ENCODE measurements at places on chromosomes 7 and 10.

GRCh38 chr10:95397747-95398146 lies 106.9 kb upstream of the PDLIM1 start:
- no peak for DNase-seq

DNA sequence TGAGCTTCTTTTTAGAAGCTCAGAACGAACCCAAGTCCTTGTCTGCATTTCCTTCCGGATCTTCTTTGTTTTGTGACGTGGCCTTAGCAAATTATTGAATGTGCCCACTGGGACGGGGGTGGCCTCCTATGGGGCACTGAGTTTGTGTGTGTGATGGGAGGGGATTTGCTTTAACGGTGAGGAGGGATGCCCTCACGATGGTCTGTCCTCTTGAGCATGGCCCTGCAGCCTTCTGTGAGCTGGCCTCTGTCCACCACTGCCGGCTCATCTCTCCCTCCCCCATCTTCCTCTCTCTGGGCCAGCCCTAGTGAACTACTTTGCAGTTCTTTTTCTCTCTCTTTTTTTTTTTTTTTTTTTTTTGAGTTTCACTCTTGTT lies 62.9 kb upstream of the MKRN1 start:
- DNase-seq = no peak

GRCh38 chr7:104035351-104035750 lies 45.9 kb upstream of the RELN start:
- DNase-seq = no peak

DNA sequence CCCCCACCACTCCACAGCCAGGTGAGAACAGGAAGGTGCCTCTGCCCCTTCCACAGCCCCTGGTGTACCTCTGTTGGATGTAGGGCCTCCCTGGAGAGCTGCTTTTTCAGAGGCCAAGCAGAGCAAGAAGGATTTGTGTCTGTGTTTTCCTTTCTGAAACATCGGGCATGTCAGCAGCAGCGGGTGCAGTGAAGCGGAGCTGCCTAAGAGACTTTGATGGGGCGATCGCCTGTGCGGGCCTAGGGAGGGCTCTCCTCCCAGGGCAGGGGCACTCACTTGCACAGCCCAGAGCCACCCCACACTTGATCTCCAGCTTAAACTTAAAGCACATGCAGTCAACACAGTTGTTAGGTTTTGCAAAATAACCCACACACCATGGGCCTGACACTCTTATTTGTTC lies 324.7 kb downstream of the ACTR3B start:
- DNase-seq = no peak

DNA sequence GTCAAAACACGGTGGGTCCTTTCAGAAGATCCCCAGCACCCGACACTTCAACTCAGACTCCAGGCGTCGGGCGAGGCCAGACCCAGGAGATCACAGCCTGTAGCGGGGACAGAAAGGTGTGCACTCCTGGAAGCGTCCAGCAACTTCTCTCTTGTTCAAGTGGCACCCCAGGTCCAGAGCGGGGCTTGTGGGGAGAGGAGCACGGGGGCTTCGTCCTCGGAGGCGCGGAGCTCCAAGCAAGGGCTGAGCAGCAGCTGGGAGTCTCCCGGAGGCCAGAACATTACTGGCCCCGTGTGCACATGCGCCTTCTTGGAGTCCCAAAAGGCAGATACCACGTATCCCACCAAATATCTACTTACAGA lies 54.9 kb downstream of the ZRANB1 start:
- DNase-seq = no peak

DNA sequence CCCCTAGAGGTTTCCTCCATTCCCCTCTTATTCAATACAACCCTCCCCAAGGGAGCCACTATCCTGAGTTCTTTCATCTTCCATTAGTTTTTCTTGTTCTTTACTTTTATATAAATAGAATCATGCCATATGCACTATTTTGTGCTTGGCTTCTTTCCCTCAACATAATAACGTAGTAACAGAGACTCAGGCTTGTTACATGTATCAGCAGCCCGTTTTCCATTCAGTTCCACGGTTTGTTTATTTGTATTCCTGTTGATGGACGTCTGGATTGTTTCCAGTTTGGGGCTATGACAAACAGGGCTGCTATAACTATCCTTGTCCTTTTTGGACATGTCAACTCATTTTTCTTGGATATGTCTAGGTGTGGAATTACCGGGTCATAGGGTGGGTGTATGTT lies 264.4 kb upstream of the MKI67 start:
- DNase-seq = no peak

DNA sequence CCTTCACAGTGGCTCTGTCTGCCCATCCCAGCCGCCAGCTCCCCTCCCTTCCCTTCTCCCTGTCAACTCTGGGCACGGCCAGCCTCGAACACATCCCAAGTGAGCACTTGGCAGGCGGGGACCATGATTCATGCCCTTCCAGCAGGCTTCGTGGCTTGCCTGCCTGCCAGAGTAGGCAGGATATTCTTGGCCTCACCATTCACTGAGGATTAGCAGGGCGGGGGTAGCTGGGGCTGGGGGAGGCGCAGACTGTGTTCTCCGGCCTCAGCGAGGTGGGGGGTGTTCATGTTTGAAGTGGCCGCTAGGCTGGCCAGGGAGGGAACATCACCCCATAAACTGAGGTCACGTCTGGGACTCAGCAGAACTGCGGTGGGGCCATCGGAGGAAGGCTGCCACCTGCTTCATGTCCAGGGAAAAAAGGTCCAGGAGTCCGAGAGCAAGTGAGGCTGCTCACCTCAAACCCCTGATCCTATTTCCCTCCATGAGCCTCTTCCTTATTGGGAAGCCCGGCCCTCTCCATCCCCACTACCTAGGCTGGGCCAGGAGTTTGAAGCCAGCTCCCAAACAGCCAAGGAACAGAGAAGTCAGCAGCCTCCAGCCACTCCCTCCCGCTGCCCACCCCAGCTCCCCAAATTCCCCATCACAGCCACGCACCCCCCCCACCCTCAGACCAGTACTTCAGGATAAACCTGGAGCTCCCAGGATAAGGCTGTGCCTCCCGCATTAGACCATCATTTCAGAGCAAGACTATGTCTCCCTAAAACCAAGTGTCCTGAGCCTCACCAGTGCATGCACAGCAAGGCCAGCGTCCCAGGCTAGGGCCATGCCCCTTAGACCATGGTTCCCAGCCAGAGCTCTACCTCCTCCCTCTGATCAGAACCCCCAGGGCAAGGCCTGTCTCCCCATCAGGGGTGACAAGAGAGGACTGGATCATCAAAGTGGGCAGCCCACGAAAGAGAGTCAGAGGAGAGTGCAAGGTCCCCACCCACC lies 42.8 kb upstream of the RABGEF1 start:
- no peak for DNase-seq

GRCh38 chr7:13987395-13987794 lies 2.1 kb downstream of the ETV1 start:
- no peak for DNase-seq

DNA sequence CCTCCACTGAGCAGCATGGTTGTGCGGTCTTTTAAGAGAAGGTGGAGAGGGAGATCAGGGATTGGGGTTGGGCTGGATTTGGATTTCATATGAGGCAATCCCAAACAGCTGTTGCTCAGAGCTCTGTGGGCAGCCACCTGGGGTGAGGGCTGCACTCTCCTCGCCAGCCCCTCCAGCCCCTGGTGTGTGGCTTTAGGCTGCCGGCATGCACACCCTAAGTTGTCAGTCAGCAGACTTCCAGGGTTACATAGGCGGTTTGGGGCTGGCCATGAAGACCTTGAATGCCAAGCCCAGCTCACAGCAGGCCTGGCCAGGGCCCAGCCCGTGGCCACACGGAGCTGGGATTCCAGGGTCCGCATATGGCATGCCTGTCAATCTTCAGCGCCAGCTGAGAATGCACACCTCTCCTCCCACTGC lies 54.8 kb downstream of the ZMIZ1 start:
- DNase-seq = no peak

DNA sequence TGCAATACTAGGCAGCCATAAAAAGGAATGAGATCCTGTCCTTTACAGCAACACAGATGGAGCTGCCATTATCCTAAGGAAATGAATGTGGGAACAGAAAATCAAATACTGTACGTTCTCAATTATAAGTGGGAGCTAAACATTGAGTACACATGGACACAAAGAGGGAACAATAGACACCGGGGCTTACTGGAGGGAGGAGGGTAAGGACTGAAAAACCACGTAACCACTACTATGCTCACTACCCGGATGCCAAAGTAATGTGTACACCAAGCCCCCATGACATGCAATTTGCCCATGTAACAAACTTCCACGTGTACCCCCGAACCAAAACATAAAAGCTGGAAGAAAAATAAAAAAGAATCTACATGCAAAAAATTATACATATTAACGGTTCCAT lies 587.0 kb downstream of the PARD3 start:
- no peak for DNase-seq

DNA sequence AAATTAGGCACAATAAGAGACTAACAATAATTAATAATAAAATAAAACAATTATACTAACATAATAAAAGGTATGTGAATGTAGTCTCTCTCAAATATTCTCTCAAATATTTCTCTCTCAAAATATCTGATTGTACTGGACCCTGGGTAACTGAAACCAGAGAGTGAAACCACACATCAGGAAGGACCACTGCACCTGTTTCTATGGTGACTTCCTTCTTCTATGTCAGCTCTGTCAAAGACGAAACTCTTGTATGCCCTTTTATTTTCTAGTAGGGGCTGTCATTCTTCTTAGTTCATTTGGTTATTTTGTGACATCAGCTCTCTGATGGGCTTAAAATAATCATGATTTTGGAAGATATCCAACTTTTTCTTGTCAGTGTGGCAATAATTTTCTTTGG lies 428.0 kb upstream of the TPK1 start:
- no peak for DNase-seq

DNA sequence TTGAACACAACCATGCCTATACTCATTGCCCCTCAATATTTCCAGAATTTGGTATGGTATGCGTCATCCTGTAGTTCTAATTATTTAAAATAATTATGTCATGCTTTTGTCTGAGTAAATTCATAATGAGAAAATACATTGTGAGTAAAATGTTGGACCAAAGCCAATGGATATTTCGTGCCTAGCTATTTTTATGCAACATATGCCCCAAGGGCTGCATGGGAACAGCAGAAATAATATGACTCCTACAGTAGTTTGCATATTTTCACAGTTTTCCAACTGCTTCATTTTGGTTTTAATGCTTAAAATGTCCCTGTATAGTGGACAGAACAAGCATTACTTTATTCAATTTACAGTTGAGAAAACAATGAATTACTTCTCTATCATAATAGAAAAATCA lies 1115.6 kb upstream of the GHITM start:
- no peak for DNase-seq

DNA sequence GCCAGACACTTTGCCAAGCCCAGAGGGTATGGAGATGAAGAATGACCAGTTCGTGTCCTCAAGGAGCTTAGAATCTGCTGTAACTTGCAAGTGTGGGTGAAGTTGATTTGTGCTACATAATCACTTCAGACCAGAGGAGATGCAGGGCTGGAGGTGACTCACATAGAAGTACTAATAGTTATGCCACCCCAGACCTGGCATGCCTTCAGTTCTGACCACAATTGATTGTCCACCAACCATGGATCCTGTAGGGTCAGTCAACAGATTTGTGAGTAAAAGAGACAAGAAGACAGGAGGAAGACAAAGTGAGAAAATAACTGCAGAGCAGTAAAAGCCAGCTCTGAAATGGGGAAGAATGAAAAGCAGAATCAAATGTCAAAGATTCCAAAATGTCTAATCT lies 51.2 kb upstream of the BMPER start:
- no peak for DNase-seq

GRCh38 chr10:125816548-125816947 lies 6.5 kb downstream of the UROS start:
- DNase-seq = no peak

GRCh38 chr10:51654918-51655317 lies 44.5 kb downstream of the CSTF2T start:
- DNase-seq = no peak

DNA sequence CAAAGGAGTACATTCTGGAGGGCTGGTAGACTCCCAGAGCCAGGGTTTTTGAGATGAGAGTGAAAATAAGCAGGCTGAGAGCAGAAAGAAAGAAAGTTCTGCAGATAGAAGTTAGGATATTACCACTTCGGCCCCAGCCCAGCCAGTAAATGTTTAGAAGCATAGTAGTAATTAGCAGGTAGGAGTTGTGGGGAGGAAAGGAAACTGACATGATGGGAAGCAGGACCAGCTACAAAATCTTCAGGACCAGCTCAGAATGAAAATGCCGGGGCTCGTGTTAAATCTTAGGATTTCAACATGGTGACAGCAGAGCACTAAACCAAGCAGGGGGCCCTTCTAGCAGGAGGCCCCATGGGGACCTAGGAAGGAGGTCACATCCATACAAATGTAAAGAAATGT lies 28.7 kb downstream of the PRSS2 start:
- no peak for DNase-seq

- no peak for DNase-seq
Measured at GRCh38 chr7:19663816-19664462, 44.9 kb downstream of the POLR1F start.

GRCh38 chr10:49279015-49279880 lies 19.7 kb upstream of the C10orf71 start:
- DNase-seq = no peak

- DNase-seq = no peak
Measured at GRCh38 chr10:16995867-16996529, 133.6 kb downstream of the CUBN start.

DNA sequence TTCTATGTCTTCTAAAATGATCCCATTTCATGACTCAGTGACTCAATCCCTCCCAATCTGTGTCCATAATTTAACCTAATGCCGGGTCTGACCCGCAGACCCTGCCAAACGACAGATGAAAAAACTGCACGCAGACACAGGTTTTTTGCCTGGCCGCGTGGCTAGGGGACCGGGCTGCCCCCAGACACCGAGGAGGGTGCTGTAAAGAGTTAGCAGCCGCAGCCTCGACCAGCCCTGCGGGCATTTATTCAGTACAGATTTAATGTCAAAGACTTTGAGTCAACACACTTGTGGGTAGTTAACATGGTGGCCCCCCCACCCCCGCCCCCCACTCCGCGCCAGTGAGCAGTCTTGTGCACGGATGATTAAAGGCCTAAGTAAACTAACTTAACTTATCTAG lies 1324.7 kb downstream of the GATA3 start:
- DNase-seq = no peak

DNA sequence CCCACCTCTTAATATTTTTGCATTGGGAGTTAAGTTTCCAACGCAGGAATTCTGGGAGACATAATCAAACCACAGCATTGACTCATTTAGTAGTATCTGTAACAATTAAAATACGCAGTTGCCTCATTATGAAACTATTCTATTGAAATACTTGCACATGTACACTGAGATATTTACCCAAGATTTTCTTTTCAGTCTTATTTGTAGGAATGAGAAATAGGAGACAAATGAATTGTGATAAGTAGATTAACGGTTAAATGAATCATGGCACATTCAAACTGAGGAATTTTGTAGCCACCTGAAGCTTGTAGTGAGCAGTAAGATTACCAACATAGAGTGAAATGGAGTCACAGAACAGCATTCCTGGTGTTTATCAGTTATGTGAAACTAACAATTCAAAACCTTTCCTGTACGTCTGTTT lies 18.1 kb downstream of the RP9 start:
- DNase-seq = no peak
